ENCODE measurements at places on chromosomes 4 and X.

DNA sequence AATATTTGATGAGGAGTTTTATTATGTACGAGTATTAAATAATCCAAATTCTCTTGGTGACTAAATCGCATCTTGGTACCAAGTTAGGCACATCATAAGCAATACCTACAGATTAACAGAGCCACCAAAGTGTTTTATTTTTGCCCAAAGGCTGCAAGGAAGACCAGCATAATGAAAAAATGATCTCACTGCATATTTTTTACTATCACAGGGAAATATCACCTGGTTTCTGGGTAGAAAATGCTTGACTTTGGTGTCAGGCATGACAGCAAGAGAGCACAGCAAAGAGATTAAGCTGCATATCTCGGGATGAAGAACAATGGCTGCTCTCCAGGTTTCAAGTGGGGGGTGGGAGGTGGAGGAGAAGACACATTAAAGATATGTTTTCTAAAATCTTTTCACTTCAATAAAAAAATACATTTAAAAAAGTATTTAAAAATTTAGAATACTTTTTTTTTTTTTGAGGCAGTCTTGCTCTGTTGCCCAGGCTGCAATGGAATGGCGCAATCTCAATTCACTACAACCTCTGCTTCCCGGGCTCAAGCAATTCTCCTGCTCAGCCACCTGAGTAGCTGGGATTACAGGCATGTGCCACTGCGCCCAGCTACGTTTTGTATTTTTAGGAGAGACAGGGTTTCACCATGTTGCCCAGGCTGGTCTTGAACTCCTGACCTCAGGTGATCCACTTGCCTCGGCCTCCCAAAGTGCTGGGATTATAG, 86.1 kb downstream of the FRYL start:
- DNase-seq = no peak

GRCh38 chr4:110059556-110060191, 138.7 kb downstream of the ELOVL6 start:
- DNase-seq = no peak

GRCh38 chr4:26566133-26566532, 17.8 kb upstream of the TBC1D19 start:
- DNase-seq = no peak

DNA sequence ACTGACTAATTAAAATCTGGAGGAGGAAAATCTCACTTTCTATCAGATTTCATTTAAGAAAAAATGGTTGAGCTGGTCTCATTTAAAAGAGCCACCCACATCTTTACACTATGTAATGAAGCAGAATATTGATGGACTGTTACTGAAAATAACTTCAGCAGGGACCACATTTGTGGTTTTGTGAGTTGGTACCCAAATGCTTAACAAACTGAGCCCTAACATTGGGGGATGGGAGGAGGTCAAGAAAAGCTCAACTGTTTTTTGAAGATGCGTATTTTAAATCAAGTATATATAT, 30.1 kb downstream of the HOPX start:
- no peak for DNase-seq

- no peak for DNase-seq
Measured at GRCh38 chrX:29903360-29903759, 312.0 kb upstream of the MAGEB2 start.

GRCh38 chrX:107448998-107449835, at the start of gene FRMPD3:
TSS of gene FRMPD3 (plus strand) at chrX:107449652. CDS start at chrX:107526589, 76,937 bp downstream.
- DNase-seq = no peak

GRCh38 chr4:5661237-5661636, 47.1 kb downstream of the EVC2 start:
- no peak for DNase-seq

GRCh38 chrX:142001934-142002333, 98.2 kb downstream of the MAGEC1 start:
- no peak for DNase-seq

GRCh38 chr4:13322681-13323101, 161.4 kb downstream of the RAB28 start:
- DNase-seq = no peak

DNA sequence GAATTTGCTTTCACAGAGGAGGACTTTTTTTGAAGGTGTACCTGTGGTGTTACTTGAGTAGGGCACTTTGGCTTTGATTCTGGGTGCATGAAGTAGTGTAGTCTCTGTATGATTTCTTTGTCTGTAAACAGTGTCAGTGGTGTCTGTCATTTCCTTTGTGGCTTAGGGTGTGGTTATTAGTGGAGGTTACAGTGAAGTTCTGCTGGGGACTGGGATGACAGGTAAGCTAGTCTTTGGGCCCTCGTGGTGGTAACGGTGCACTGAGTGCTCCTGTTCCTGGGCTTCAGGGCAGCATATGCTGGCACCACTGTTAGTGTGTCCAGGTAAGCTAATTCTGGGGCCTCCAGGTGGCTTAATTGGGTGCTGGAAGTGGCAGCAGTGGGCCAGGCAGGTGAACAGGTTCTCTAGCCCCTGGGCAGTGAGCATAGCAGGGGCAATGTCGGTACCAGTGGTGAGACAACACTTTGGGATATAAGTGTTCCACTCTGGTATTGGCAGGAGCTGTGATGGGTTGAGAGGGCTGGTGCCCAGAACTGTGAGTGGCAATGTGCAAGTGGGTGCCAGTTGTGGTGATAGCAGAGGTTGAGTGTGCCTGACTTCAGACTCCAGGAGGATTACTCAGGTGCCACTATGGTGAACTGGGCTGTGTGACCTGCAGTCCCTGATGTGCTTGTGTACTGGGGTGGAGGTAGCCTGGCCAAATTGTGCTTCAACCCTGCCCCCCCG, 26.0 kb upstream of the VSIG1 start:
- no peak for DNase-seq

GRCh38 chr4:81319657-81320056, 104.6 kb upstream of the PRKG2 start:
- no peak for DNase-seq

DNA sequence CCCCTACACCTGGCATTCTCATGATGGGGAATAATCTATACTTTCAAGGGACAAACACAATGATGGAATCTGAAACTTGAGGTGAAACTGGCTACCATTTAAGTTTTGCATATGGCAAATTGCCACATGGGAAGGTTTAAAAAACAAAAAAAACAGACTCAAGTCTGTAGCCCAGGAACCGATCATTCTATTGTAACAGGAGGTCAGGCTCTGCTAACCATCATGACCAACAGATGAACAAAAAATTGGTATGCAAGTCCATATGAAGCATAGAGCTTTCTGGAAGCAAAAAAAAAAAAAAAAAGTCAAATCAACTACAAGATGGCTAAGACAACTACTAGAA, 594.3 kb upstream of the DIPK2B start:
- DNase-seq = no peak

DNA sequence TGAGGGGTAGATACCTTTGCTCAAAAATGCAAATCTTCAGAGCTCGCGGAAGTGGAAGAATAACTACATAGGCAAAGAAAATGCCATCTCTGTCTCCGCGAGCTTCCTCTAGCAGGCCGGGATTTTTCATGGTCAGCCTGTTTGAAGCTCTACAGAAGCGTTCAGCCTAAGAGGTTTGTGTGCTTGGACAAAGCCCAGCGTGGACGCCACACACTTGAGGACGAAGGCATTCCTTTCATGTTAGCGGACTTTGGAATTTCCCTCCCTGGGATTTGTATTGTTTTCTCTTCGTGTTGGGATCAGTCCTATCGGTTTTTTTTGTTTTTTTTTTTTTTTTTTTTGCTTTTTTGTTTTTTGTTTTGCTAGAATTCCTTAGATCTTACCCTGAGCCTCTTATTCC, 53.7 kb downstream of the SMIM31 start:
- DNase-seq = no peak

- no peak for DNase-seq
Measured at GRCh38 chrX:129802863-129803262, 23.1 kb downstream of the SASH3 start.

GRCh38 chrX:100677611-100678181, 33.7 kb downstream of the SRPX2 start:
- no peak for DNase-seq

DNA sequence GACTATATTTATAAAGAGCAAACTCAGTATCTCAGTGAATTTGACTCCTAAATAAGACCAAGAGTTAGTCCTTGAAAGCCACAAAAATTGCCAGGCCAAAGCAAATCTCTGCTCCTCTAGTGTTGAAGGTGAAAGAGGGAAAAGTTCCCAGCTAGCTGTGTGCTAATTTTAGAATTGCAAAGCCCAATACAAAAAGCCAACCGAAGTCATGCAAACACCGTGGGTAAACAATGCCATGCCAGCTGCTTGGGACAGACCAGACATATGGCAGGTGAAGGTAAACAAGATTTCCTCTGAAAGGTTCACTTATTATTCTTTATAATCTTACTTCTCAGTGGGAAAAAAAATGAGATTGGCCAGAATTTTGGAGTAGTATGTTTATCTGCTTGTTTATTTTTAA, 80.5 kb upstream of the LNX1 start:
- no peak for DNase-seq

- no peak for DNase-seq
Measured at GRCh38 chr4:124202099-124202498, 510.4 kb downstream of the ANKRD50 start.

GRCh38 chrX:47859686-47860085, 23.0 kb downstream of the ZNF81 start:
- no peak for DNase-seq
